Activated CD4-positive, alpha-beta T cell treated with anti-CD3 and anti-CD28 coated beads for 4 hours (primary cell): ENCODE measurements at places on chromosomes 6 and 20.

DNA sequence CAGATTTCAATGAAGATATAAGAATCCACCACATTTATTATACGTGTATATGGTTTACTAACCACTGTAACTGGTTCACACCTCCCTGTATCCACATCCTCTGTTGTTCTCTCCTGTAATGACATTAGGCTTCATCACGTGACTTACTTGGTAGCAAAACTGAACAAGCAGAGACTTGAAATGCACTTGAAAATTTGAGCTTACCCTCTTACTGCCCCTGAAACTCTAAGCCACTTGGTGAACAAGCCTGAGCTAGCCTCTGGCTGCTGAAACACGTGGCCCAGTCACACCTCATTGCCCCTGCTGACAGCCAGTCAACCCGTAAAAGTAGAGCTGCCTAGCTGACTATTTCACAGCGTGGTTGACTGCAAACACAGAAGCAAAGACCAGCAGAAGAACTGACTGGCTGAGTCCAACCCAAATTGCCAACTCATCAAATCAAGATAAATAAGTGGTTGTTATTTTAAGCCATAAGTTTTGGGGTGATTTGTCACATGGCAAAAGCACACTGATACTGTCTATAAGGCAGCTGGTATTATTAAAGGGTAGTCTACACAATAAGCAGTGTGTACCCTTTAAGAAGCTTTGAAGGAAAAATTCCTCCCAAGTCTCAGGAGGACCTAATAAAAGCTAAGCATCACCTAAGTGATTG is 109.0 kb downstream of the RALGAPA2 start:
- DNase-seq = no peak

- DNase-seq = no peak
Observed at GRCh38 chr20:61645732-61646131, 393.7 kb downstream of the CDH4 start.

DNA sequence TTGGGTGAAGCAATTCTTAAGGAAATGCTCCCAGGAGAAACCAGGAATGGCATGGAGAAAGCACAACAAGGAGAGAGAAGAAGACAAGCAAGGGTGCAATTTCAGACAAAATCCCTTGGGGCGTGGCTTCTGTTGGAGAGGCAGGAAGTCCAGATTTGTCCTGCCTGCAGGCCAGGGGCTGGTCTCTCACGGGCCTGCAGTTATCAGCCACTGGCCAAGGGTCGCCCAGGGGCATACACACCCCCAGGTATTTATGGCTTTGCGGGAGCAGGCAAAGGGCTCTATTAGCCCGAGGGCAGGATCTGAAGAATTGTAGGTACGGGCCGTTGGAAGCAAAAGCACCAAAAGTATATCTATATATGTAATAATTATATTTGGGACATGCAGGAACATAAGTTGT is 87.7 kb downstream of the IYD start:
- no peak for DNase-seq

GRCh38 chr6:45845567-45845966 is 170.1 kb downstream of the CLIC5 start:
- no peak for DNase-seq

DNA sequence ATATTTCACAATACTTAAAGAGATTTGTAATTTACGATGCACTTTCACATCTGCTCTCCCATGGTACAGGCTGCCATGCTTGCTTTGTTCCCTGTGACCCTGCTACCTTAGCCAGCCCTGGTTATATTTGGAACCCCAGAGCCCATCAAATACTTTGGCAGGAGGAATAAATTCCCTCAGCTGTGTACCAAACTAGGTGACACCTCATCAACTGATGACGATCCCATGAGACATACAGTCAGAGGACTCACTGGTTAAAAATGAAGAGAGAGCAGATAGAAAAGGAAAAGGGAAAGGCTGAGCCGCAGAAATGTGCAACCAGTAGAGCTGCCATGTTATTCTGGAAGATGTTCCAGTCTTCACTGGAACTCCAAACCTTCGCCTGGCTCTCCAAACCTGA is 120.0 kb downstream of the SIM1 start:
- DNase-seq = no peak

GRCh38 chr20:32064667-32065066 is 12.6 kb downstream of the HCK start:
- no peak for DNase-seq

DNA sequence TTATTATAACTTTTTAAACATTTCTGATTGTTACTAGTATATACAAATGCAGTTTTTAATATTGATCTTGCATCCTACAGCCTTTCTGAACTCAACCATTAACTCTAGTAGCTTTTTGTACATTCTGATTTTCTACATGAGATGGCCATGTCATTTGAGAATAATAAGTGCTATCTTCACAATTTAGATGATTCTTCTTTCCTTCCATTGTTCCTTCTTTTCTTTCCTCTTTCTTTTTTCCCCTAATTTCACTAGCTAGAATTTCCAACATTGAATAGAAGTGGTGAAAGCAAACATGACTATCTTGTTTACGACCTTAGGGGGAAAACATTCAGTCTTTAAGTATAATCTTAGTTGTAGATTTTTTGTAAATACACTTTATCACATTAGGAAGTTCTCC is 128.2 kb upstream of the PRSS16 start:
- no peak for DNase-seq

DNA sequence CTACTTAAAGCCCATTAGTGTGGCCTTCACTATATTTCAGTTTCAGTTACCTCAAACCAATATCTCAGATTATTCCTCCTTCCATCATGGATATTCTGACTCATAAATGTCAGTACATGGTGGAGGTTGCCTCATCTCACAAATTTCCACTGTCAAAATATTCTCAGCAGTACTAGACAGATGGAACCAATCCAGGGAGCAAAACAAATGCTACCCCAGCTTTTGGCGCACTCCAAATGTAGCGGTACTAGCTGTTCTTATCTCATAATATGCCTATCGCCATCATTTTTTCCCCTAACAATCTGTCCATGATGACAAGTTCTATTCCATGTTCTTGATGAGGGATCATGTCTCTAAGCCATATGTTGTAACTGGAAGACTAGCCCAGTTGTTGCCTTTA is 1026.1 kb downstream of the KIF16B start:
- no peak for DNase-seq

GRCh38 chr6:15623276-15624116 is 39.3 kb downstream of the DTNBP1 start:
- DNase-seq = no peak

DNA sequence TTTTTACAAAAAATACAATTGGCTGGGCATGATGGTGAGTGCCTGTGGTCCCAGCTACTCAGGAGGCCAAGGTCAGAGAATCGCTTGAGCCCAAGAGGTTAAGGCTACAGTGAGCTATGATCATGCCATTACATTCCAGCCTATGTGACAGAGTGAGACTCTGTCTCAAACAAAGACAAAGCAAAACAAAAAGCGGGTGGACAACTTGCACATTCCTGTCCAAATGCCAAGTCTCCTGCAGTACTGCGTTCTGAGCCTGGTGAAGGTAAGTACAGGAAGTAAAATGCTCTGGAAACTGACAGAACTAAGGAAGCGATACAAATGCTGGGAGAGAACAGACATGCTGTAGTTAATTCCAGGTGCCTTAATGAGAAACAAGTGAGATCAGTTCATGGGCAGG is 20.4 kb upstream of the TMEM242 start:
- DNase-seq = no peak

GRCh38 chr20:3051385-3052019 is 5.7 kb downstream of the MRPS26 start:
- no peak for DNase-seq

- DNase-seq = no peak
Observed at GRCh38 chr6:22071270-22072041, 225.4 kb downstream of the PRL start.

DNA sequence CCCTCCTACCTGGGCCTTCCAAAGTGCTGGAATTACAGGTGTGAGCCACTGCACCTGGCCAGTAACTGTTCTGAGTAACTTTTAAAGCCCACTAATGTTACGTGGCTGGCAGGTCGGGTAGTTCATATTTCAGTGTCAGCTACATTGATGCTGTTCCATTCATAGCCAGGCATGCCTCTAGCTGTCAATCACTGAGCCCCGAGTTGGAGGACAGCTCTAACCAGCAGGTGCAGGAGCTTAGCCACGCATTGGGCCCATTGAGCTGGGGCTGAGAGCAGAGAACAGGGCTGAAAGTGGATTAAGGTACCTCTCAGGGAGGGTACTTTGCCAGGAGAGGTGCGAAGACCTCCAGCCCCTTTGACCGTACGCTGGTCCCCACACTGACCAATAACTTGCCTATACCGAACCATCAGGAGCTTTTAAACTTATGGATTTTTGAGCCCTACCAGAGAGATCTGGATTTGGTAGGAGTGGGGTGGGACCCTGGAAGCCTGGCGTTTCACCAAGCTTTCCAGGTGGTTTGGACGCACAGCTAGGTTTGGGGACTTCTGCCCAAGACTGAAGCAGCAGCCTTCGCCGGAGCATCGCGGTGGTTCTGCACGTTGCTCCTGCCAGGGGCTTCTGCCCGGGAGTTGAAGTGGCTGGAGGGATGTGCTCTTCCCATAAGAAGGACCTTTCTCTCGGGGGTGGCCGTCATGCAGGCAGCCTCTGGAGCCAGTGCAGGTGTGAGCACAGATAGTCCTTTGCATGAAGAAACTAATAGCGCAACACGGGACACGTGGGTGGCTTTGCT is 82.6 kb downstream of the SERAC1 start:
- no peak for DNase-seq

DNA sequence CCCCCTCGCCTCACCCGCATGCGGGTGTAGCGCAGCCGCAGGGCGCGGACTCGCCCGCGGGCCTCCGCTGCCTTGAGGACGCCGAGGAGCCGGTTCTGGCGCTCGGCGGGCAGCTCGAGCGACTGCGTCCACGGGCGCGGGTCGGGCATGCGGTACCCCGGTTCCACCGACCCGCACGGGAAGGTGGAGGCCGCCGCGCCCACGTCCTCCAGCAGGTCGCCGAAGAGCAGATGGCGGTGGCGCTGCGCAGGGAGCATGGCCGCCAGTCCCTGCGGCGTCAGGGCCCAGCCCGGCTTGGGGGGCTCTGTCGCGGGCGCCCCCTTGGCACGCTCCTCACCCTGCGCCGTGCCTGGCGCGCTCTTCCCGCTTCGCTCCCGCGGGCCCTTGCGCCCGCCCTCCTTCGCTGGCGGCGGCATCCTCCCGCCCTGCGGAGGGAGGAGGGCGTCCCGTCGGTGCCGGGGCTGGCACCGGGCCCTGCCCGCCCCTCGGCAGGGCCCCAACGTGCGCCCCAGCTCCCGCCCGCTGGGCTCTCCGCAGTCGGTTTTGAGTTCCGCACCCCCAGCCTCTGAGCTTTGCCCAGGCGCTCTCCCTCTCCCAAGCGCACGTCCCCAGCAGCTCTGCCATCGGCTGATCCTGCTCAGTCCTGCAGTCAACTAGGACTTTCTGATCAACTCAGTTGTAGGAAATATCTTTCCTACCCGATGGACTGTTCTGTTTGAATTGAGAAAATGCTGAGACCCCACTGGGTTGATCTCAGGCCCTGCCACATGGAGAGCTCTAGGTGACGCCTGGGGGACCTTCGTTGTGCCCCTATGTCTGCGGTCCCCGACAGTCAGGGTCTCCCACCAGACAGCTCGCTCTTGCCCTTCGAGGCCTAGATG is at the start of gene LKAAEAR1:
TSS of gene LKAAEAR1 (minus strand) at position 595 of the 881 bp plus-strand sequence. CDS start at position 416, 179 bp downstream.
- no peak for DNase-seq
